ENCODE measurements at places on chromosomes 7 and 10. TPM values are rescaled to one million over a fixed set of nuclear protein-coding genes. Genes with fewer than 3 reads are reported as not detected.
A peak's percentile ranks its signal among the peaks of the same experiment; 100 is the strongest.

- no peak for DNase-seq
These were observed 5.4 kb downstream of the SLIT1 start for GRCh38 chr10:97180363-97180755.

DNA sequence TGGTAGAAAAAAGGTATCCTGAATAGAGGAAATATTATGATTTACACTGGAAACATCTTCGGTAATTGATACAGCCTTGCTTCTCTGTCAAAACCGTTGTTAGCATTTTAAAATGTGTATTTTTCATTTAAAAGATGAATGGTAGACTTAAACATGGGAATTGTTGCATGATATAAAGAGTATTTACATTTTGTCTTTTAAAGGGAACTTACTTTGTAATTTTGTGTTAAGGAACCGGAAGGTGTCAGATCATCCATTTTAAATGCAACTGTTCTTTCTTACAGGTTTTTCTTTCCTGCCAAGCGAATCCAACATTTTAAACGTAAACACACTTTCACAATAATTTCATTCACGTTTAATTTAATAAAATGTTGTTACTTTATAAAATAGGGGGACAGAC, 1.8 kb upstream of the IGF2BP3 start:
- DNase-seq, result no peak

The COL1A2 gene
- 115 TPM for polyA plus RNA-seq

- DNase-seq, result peak; percentile 98
These were observed 724 bp downstream of the BBIP1 start for GRCh38 chr10:110918269-110918642.

The NRAP gene
- polyA plus RNA-seq, result 117 TPM

- DNase-seq, result no peak
These were observed 280.4 kb downstream of the KCNMA1 start for GRCh38 chr10:77357185-77357584.

DNA sequence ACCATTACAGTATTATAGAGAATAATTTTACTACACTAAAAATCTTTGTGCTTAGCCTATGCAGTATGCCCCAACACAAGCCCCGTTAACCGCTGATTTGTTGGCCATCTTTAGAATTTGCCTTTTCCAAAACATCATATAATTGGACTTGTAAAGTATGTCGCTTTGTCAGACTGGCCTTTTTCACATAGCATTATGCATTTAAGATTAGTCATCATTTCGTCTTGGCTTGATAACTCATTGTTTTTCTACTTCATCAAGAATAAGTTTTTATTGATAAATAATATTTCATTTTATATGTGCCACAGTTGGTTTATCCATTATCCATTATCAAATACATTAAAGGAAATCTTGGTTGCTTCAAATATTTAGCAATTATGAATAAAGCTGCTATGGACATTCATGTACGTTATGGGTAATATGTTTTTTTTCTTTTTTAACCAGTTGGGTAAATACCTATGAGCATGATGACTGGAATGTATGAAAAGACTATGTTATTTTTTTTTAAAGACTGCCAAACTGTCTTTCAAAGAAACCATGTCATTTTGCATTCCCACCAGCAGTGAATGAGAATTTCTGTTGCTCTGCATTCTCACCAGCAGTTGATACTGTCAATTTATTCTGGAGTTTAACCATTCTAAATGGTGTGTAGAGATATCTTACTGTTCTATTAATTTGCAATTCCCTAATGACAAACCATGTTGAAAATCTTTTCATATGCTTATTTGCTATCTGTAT, 273.1 kb upstream of the KCND2 start:
- no peak for DNase-seq

- no peak for DNase-seq
These were observed 44.7 kb downstream of the KLF6 start for GRCh38 chr10:3740157-3740871.

DNA sequence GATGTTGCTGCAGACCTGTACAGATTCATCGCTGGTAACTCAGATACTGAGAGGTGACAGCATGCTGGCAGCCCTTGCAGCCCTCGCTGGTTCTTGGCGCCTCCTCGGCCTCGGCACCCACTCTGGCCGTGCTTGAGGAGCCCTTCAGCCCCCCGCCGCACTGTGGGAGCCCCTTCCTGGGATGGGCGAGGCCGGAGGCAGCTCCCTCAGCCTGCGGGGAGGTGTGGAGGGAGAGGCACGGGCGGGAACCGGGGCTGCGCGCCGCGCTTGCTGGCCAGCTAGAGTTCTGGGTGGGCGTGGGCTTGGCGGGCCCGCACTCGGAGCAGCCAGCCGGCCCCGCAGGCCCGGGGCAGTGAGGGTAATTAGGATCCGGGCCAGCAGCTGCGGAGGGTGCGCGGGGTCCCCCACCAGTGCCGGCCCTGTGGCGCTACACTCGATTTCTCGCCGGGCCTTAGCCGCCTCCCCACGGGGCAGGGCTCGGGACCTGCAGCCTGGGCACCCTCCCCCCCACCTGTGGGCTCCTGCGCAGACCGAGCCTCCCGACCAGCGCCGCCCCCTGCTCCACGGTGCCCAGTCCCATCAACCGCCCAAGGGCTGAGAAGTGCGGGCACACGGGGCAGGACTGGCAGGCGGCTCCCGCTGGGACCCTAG, 12.2 kb upstream of the GTPBP10 start:
- no peak for DNase-seq

The GHRHR gene
- not detected for polyA plus RNA-seq
